Head of caudate nucleus (tissue), 42 donors: ENCODE measurements at places on chromosomes 4 and X.

- DNase-seq = no peak
Observed at GRCh38 chrX:129193357-129193756, 329.9 kb downstream of the SMARCA1 start.

GRCh38 chr4:108361446-108361820 lies 192.7 kb upstream of the LEF1 start:
- DNase-seq = no peak

DNA sequence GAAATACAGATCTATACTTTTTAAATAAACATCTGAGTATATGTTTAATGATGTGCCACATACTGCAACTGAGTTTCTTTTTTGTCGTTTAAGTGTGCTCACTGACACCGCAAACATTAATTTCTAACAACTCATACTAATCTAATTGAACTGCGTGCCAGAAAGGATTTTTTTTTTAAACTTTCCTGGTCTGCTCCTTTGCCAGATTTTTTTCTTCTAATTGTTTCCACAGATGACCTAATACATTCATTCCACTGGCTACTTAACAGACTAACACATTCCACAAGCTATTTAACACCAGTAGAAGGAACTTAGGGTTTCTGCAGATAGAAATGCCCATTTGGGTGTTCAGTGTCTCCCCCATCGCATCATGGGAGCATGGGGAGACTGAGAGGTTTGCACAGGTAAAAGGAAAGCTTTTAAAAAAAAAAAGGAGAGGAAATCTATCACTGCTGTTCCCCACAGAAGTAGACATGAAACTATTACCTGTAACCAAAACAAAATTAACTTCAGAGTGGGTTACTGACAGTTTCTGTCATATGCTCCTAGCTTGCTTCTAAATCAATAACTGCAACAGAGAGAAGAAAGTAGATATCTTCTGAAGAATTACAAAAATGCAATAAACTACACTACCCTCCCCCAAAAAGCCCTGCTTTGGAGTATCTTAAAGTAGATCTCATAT lies 31.6 kb downstream of the SH3KBP1 start:
- no peak for DNase-seq

DNA sequence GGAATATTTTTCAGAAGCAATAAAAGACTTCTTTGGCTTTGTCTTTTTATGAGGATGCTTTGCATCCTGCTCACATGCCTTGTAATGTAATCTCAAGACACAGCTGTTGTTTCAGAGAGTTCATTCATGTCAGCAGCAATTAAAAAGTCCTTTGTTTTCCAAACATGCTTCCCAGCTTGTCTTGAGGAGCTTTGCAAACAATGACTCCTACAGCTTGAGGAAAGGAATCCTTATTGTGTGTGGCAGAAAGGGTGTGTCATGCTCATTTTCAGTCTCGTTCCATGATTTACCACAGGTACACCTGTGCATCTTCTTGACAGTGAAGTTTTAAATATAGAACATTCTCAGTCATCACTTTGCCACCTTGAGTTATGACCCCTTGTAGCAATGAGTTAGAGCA lies 139.2 kb upstream of the AADAT start:
- no peak for DNase-seq

DNA sequence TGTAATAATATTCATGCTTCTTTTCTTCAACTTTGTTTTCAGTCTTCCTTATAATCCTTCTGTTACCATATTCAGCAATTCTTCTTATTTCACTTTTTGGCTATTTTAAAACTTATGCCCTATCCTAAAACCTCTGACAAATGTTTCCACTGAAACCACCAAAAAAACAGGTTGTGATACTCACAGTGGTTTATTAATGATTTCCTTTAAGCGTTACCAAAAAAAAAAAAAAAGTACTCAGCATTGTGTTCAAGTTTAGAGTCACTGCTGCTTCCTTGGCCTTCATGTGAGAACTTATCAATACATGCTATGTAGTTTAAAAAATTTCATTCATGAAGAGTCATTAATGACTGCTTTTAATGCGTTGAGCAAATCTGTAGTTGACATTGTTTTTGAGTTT lies 35.4 kb upstream of the UGT2A3 start:
- DNase-seq = no peak

GRCh38 chr4:77073981-77074380 lies 1.8 kb downstream of the CCNI start:
- no peak for DNase-seq

DNA sequence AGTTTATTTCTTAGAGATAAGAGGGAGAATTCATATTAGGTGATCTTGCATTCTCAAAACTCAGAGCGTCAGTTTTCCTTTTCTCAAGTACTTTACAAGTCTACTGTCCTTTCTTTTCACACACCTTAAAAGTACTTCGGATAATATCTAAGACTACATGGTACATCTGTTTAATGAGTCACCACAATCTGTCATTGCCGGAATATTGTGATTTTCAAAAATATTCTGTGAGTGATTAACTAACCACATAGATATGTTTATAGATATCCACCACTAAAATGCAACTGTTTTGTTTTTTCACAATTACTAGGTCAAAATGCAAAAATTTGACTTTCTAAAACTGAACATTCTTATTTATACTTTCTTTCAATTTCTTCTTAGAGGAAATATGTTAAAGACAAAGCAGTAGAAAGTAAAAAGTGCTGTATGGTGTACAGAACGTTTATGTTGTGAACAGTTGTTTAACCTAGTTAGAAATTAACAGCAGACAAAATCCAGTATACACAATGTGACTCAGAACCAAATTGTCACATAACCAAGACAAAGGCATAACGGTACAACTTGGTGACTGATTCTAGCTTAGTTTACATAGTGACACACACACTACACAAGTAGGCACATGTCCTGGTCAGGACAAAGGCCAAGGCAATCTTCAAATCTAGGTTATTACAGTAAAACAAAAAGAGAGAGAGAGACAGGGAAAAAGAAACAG lies 482.9 kb downstream of the NAF1 start:
- no peak for DNase-seq

- DNase-seq = no peak
Observed at GRCh38 chr4:122118243-122118642, 33.9 kb upstream of the BLTP1 start.

GRCh38 chr4:41964401-41964800 lies 17.2 kb upstream of the DCAF4L1 start:
- no peak for DNase-seq

DNA sequence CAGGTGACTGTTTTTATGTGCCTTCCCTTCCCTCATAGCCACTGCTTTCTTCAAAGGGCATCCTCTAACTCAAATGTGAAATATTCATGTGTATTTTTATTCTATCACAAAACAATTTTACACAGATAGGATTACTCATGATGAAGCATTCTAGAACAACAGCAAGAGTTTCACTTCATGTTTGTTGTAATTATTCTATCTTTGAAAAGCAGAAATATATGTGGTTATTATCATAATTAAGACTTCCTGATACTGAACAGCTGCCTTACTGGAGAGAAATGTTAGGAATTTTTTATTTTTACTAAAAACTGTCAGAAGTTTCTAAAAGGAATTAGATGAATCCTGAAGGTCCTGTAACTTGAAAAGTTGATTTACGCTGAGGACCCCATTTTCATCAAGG lies 229.1 kb downstream of the PALLD start:
- DNase-seq = no peak

DNA sequence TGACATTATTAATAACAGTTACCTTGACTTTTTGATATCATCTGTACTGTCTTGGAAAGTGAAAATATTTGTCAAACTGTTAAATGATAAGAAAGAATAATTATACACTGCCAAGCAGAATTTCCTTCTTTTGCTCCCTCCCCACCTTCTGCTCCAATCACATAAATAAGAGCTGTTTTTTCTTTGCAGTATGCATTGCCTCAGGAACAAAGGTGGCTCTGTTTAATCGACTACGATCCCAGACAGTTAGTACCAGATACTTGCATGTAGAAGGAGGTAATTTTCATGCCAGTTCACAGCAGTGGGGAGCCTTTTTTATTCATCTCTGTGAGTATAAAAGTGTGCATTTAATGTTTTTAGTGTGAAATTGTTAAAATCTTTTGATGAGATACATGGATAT lies 66.1 kb downstream of the CCKAR start:
- no peak for DNase-seq

DNA sequence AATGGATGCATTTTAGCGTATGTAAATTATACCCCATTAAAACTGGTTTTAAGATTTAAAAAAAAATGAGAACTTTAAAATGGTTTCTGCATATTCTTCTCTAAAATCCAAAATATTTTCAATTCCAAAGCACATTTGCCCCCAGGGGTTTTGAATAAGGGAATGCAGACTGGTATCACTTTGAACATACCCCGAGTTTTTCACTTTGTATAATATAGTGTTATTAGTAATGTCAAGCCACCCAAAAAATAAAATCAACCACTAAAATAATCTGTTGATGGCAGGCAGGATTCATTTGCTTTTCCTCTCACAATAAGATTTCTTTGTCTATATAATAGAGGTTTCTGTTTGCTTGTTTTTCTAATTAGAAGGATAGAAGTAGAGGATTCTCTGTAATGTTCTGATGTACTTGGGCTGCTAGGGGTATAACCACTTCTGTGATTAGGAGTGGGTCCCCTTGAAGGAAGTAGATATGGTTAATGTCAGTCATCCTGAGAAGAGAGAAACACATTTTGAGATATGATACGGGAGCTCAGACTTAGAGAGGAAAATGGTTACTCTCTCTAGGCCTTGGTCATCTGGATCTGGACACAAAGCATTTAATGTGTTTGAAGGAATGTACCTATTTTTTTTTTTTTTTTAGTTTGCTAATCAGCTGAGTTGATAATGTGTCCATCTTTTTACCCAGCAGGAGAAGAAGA lies 9.3 kb upstream of the LIN54 start:
- DNase-seq = no peak

- no peak for DNase-seq
Observed at GRCh38 chrX:46444011-46444410, 101.2 kb downstream of the ZNF674 start.

DNA sequence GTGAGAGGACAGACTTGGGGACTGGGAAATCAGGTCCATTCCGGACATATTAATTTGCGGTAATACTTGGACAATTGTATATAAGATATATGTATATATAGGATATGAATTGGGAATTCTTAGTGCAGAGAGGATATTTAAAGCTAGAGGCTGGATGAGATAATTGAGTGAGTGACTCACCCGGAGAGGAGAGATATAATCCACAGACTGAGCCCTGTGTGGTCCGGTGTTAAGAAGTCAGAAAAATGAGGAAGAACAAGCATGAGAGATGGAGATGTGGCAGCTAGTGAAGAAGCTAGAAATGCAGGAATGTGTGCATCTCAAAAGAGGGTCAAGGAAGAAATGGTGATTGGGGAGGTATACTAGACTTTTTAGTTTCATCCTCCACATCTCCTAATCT lies 336.2 kb downstream of the SLC7A11 start:
- no peak for DNase-seq

GRCh38 chr4:139816856-139817255 lies 151.2 kb downstream of the MGST2 start:
- DNase-seq = no peak

GRCh38 chrX:40617566-40617965 lies 5.7 kb upstream of the MPC1L start:
- DNase-seq = no peak

- DNase-seq = no peak
Observed at GRCh38 chrX:21691512-21692018, 33.4 kb upstream of the KLHL34 start.

- no peak for DNase-seq
Observed at GRCh38 chr4:101264512-101264911, 82.8 kb downstream of the PPP3CA start.

DNA sequence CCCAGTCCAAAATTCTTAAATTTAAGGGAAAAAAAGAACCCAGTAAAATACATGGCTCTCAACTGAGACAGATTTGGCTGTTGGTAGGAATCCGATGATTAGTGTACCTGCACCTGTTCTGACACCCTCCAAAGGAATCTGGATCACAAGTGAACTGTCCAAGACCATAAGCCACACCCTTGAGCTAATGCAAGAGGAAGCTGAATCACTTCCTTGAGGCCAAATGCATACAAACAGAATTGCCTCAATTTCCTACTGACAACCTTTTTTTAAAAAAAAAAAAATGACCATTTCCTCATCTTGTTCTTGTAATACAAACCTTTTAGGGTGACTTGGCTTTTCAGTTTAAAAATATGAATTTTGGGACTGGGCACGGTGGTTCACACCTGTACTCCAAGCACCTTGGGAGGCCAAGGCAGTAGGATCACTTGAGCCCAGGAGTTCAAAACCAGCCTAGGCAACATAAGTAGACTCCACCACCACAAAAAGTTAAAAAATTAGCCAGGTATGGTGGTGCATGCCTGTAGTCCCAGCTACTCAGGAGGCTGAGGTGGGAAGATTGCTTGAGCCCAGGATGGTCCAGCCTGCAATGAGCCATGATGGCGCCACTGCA lies 10.7 kb upstream of the FBXL5 start:
- DNase-seq = no peak

DNA sequence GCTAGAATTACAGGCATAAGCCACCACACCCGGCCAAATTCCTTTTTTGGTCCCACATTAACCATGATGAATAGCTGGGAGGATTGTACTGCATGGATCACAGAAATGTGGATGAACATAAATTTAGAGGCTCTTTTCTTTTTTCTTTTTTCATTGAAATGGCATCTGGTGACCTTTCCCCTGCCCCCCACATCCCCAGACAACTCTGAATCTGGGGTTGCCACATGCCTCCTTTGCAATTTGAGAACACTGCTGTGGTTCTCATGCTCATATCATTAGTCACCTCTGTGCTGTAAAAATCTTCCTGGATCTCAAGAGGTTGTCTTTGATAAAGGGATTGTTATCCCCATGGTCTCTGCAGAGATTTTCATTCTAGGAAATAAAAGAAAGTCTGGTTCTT lies 22.8 kb upstream of the FMR1NB start:
- no peak for DNase-seq

- no peak for DNase-seq
Observed at GRCh38 chr4:127355743-127356142, 277.0 kb upstream of the INTU start.

DNA sequence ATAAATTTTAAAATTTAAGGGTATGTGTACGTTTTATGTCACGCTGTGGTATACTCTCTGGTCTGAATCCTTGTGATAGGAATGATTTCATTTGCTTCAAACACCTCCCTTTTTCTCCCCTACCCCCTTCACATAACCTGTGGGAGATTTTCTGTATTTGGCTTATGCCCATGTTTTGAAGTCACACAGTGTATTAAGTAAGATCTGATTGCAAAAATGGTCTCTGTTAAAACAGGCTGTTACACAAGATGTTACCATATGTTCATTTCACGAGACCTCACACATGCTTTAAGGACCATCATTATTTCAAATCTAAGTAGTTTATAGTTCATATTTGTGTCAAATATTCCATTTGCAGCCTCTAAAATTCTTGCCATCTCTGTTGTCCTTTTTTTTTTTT lies 63.5 kb downstream of the TMEM131L start:
- DNase-seq = no peak

DNA sequence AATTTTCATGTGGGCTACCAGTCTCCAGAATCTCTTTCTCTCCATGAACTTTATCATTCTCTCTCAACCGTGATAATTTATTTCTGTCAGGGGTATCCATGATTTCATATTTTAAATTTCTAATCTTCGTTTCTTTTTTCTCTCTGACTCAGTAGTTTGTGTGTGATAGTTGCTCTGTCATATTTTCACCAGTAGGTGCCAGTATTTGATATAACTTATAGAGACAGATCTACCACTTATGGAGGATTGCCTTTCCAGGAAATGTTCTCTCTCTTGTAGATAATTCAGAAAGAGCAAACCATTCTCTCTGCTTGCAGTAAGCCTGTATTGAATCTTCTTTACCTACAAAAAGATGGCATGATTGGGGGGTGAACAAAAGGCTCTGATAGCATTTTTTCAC lies 79.3 kb upstream of the DYNLT3 start:
- no peak for DNase-seq

- DNase-seq = no peak
Observed at GRCh38 chr4:306551-306961, 1.3 kb upstream of the ZNF732 start.
